ENCODE measurements at places on chromosomes 2 and 18.

GRCh38 chr2:166802475-166802874 is 85.8 kb upstream of the XIRP2 start:
- no peak for DNase-seq

DNA sequence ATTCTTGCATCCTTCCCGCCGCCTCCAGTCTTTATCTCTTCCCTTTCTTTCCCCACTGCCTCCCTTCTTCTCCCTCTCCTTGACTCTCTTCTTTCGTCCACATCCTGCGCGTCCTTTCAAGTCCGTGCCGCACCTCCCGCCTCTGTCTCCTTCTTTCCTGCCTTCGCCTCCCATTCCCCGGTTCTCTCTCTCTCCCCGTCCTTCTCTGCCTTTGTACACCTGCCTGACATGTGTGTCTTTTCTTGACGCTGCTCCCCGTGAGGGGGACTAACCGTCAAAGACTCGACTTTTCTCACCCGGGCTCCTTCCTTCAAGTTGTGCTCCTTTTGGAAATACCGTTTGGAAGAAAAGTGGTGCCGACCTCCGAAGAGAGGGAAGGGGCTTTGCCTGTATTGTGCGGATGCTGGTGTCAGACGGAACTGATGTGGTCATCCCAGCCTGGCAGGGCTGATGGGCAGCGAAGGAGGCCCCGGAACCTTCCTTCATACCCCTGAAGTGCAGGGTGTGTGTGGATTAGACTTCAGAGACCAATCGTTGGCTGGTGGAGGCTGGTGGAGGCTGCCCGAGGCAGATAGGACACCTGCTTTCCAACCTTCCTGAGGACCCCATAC is 879 bp downstream of the TMEM178A start:
- peak; percentile 4 for DNase-seq

DNA sequence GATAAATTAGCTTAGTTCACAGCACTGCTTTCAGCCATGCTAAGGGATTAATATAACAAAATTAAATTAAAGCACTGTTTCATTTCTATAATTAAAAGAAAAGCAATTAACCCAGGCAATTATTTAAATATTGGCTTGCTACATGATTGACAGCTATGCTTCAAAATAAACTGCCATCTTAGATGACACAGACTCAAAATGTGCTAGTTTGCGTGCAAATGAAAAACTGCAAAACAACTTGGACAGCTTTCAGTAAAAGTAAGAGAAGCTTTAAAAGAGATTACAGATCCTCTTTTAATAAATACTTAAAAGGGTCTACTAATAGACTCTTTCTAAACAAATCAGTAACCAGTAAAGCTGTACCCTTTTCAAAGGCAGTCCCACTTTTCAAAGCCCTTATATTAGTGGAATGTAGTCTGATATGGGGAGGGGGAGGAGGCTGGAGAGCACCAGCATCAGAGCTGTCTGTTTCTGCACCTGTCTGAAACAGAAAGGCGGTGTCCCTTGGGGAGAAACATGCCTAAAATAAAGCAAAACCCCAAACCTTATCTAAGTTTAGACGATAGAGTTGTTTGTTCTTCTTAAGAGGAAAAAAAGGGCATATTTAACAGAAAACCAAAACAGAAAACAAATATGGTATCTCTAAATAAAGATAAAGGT is 20.8 kb downstream of the EIF2AK3 start:
- no peak for DNase-seq

DNA sequence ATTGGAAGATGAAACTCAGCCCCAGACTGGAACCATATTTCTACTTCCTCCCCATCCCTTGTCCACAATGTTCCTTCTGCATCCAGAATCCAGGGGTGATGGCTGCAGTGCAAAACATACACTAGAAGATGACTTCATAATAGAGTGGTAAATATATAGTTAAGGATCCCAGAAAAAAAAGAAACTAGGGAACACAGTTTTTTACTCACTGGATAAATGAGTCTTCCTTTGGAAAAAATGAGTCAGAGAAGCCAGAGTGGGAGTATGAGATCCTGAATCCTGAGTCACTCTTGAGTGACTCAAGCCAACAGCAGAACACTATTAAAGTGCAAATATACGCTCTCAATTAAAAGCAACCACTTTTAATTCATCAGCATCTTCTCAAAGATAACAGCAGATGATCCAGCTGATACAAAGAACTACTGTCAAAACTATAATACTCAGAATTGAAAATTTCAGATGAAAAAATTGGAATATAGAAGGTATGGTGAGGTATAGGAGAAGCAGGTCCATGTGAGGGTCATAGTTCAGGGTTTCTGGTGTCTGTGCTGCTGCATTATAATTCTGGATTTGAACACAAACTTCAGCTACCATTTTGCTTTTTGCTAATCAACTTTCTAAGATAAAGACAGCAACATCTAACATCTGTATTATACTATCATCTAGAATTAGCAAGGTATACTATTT is 987.2 kb upstream of the CDH2 start:
- peak; percentile 96 for DNase-seq

DNA sequence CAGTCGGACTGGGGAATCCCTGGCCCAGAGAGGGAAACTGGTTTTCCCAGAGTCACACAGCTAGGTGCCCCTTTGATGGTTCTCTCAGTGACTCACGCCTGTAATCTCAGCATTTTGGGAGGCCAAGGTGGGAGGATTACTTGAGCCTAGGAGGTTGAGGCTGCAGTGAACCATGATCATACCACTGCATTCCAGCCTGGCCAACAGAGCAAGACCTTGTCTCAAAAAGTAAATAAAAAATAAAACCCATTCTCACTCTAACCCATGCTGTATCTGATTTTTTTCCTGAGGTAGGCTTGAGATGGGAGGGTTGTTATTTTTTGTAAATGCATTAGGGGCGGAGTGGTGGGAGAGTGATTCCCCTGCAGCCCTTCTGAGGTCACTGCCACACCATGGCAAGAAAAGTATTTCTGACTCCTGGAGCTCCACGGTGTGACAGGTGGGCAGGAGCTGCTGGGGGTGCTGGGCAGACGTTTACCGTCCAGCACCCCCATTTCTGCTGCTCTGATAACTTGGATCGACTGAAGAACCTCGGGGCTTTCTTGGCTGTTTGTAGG is 60.3 kb downstream of the HPCAL1 start:
- DNase-seq = no peak

GRCh38 chr2:69299772-69300516 is 87.1 kb downstream of the GFPT1 start:
- DNase-seq = no peak

DNA sequence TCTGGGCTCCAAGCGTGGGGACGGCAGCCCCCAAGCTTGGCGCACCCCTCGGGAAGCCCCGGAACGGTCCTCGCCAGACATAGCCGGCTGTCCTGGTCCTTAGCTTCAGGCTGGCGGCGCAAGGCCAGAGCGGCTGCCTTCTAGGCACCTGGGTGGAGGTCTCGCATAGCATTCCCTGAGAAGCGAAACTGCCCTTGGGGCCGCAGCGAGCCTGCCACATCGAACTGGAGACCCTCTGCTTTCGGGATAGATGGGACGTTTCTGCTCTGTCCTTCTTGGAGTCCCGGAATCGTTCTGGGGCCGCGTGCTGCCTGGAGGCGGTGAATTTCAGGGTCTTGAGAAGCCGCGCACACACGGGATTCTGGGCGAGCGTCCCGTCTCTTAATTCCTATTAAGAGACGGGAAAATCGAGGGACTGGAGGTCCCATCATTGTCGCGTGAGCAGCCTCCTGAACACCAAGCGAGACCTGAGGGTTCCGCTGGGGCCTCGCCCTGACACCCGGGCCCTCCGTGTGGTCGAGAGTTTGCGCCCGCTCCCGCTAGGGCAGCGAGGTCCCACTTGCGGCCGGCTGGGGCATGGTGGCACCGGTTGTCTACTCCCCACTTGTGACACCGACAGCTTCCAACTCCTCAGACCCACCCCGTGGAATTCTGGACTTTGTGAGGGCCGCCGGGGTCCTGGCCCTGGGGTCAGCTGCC is 9.7 kb upstream of the EN1 start:
- no peak for DNase-seq

GRCh38 chr2:80852079-80852807 is 547.7 kb upstream of the LRRTM1 start:
- no peak for DNase-seq

DNA sequence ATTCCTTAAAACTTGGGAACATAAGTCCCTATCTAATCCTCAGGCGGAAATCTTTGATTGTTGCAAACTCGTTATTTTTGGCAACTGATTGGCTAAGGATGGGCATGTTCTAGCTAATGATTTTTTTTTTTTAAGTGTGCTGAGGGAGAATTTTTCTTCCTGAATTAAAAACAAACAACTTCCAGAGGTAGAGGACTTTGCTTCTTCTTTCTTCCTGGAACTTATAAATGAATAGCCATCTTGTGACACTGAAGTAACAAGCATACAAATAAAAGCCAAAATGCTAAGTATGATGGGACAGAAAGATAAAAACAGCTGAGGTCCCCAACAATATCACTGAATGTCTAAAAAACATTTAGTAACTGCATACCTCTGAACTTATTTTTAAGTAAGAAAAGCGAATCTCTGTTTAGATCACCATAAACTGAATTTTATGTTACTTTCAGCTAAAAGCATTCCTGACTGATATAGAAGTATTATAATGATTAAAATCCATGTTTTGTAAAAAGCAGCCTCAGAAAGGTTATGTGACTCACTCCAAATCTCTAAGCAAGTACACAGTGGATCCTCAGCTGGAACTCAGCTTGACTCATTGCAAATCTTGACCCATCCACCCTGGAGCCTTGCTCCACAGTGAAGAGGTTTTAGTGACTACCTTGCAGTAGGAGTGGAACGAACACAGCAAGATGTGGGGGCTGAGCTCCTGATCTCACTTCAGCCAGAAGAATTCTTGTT is 344.4 kb downstream of the CLIP4 start:
- peak; percentile 79 for DNase-seq

GRCh38 chr2:137420744-137421143 is 543.5 kb upstream of the HNMT start:
- DNase-seq = no peak

DNA sequence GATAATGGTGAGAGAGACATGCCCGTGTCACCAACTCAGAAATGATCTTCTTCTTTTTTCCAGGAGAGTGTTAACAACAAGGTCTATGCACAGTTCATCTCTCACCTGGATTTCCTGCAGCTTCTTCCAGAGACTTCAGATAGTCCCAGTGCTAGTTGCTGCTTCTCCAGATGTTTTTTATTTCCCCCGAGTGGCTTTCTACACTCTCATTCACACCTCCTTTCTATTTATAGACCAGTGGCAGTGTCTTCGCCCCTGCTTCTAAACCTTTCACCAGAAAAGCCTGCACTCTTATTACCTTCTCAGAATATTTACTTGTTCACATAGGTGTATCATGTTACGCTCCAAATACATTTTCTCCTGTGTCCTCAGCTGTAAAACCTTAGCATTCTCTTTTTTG is 558.8 kb upstream of the CHAC2 start:
- DNase-seq = no peak

Measured in fibroblast of mammary gland (primary cell).